Caki2 (cell line): ENCODE measurements at places on chromosomes 3 and 15.

DNA sequence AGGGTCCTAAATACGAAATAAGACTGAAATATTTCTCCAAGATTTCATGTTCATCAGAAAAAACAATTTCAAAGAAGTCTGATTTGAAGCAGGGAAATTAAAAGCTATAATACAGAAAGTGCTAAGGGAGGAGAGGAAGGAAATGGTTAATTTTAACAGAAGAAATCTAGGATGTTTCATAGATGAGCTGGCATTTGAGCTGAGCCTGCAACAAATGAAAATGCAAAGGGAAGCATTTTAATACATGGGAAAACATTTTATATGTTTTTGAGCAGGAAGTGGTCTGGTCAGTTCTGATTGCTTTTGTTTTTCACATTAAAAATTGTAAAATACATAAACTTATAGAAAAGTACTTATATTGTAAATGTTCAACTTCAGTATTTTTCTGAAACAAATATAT is 17.2 kb upstream of the RAP2B start:
- no peak for DNase-seq

- no peak for DNase-seq
Measured at GRCh38 chr3:165827883-165828282, 9.3 kb downstream of the BCHE start.

GRCh38 chr3:194761384-194761783 is 75.7 kb downstream of the FAM43A start:
- no peak for DNase-seq

GRCh38 chr3:133124511-133124910 is 86.3 kb downstream of the TMEM108 start:
- no peak for DNase-seq

DNA sequence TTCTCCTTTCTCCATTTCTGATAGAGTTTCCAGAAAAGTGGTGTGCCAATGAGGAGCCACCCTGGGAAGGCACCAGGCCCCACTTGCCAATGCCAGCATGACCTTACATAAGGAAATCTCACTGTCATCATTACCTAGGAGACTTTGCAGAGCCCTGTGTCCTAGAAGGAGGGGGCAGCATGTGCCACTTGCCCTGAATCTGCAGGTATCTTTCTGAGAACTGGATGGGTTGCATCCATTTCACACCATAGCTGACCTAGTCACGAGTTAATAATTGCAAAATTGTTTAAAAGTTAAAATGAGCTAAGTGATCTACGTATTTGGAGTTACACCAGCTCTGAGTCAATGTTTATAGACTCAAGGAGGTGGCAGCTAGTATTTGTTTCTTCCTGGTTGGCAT is 14.3 kb downstream of the CA12 start:
- DNase-seq = peak; percentile 92

DNA sequence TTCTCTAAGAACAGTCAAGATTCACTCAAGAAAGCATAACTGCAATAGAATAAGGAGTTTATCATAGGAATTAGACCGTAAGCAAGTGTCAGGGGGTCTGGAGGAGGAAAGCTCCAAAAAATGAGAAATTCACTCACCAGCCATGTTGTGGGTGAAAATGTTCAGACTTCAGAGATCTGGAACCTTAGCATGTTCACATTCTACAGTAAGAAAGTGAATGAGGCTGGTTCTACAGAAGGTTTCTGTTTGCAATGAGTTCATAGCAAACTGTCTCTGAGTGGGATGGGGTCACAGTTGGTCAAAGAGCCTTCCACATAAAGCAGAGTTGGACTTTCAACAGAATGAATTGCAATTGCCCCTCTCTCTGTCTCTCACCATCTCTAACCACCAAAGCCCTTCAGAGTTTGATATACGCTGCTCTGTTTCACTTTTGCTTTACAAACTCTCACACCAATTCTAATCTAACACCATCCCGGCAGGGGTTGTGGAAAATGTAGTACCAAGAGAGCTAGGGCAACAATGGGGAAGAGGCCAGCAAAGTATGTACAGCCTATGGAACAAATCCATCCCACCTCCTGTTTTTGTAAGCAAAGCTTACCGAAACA is 581.8 kb upstream of the UBE2E2 start:
- DNase-seq = no peak

DNA sequence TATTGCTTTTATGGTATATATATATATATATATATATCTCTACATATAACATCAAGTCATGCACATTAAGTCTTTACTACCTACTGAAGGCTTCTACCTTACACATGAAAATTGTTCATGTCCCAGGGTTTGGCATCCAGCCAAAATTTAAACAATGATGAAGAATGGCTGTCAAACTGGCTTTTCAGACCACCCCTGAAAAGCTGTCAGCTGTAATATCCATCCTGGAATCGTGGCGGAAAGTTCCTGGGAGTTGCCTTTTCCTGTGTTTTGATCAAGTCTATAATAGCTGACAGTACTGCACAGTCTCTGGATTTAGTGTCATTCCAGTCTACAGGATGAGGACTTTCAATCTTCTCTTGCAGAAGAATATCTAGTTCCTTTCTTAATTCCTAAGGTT is 48.3 kb downstream of the DHX36 start:
- no peak for DNase-seq

GRCh38 chr3:160133757-160134156 is 91.5 kb upstream of the C3orf80 start:
- DNase-seq = peak; percentile 84

- no peak for DNase-seq
Measured at GRCh38 chr3:933326-933725, 159.5 kb upstream of the CNTN6 start.

GRCh38 chr3:52233968-52234367 is 5.0 kb downstream of the TWF2 start:
- DNase-seq = no peak

GRCh38 chr15:58760385-58761009 is 10.6 kb upstream of the MINDY2 start:
- DNase-seq = no peak

DNA sequence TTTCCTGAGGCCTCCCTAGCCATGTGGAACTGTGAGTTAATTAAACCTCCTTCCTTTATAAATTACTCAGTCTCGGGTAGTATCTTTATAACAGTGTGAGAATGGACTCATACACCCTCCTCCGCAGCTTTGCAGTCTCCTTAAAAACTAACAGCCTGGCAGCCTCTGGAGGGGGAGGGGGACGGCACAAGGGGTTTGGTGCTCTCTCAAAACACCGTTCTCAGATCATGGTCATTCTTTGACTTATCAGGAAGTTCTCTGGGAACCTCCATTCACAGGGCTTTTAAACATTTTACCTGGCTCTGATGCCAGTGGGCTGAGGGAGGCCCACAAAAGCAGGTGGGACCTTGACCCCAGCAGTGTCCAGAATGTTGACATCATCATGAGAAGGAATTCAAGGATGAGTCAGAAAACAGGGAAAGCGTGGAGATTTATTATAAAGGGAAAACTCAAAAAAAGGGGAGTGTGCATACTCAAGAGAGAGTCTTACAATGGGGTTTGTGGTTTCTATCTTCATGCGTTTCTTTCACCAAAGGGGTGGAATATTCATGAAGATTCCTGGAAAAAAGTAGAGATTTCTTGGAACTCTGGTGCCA is 43.9 kb downstream of the ONECUT1 start:
- no peak for DNase-seq

GRCh38 chr3:106616556-106616955 is 747.7 kb upstream of the CBLB start:
- no peak for DNase-seq

DNA sequence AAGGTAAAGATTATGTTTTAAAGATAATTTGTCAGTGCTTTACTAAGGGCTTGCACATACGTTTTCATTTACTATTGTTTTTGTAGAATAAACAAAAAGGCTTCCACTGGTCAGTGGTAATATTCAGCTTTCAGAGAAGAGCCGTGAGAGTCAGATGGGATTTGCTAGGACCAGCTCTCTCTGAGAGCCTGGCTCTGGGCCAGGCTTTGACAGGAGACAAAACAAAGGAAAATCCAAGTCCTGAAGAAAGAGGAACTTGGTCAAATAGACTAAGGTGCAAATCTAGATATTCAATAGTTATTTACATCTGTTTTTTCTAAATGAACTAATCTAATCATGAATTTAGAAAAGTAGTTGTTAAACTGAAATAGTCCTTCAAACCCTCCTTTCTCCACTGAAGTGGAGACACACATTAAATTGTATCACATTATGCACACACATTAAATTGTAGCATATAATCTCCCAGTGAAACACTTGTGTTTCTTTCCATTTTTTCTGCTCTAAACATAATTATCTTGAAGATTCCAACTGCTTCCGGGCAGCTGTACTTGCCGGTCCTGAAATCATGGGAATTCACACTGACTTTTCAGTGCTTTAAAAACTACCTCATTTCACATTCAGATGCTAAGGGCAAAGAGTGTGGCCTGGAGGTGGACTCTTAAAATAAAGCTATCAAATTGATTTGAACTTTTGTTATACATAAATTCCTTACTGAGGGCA is 55.1 kb upstream of the FILIP1L start:
- no peak for DNase-seq

DNA sequence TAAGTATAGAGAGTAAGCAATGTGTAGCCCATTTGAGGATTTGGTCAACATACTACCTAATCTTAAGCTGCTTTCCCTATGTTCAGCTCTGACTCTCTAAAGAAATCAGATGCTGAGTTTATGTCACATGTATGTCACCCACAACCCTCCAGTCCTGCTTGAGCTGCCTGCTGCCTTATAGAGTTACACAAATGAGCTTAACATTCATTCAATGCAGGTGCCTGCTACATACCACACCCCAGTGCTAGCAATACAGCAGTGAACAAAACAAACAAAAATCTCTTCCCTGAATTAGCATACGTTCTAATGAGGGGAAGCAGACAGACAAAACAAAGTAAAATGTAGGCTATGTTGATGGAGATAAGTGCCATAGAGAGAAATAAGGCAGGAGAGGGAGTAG is 93.0 kb downstream of the HHLA2 start:
- no peak for DNase-seq

GRCh38 chr15:73952913-73953750 is 26.9 kb downstream of the LOXL1 start:
- DNase-seq = no peak

GRCh38 chr3:169781209-169781855 is 8.1 kb downstream of the MYNN start:
- DNase-seq = no peak

- DNase-seq = peak; percentile 10
Measured at GRCh38 chr3:64355401-64355807, 130.1 kb upstream of the PRICKLE2 start.

- no peak for DNase-seq
Measured at GRCh38 chr3:65550137-65550536, 488.6 kb downstream of the MAGI1 start.

DNA sequence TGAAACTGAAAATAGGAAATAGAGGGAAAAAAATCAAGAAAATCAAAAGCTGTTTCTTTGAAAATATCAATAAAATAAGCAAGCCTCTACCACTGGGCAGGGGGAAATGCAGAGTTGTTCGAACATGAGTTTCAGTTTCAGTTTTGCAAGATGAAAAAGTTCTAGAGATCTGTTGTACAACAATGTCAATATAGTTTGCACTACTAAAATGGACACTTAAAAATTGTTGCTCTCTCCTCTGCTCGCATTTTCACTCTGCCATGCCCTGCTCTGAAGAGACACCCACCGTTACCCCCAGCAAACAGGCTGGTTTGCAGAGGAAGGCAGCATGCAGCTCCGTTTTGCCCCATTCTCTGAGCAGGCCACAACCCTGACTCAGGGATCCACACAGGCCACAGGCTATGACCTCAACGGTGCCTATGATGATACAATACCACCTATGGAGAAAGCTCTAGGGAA is 64.5 kb downstream of the ZNF148 start:
- DNase-seq = no peak

GRCh38 chr3:32238453-32239306 is at the start of gene CMTM8:
CMTM8 (plus strand) TSS chr3:32238680; CDS start chr3:32238973, 293 bp downstream.
- DNase-seq = peak; percentile 42

GRCh38 chr3:134795746-134796280 is 753 bp downstream of the EPHB1 start:
- peak; percentile 51 for DNase-seq

DNA sequence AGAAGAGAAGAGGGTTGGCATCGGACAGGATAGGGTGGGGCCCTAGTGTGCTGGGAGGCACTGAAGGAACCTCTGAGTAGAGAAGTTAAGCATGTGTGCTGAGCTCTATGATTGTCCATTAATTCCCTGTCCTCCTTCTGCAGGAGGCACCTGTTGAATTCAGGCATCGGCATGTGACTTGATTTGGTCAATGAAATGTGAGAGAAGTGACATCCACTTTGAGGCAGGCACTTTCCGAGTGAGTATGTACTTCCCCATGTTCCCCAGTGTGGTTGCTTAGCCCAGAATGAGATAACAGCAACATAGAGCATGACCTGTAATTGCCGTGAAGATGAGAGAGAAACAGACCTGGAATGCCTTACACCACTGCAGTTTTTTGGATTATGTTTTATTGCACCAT is 224.8 kb downstream of the RPLP1 start:
- no peak for DNase-seq

DNA sequence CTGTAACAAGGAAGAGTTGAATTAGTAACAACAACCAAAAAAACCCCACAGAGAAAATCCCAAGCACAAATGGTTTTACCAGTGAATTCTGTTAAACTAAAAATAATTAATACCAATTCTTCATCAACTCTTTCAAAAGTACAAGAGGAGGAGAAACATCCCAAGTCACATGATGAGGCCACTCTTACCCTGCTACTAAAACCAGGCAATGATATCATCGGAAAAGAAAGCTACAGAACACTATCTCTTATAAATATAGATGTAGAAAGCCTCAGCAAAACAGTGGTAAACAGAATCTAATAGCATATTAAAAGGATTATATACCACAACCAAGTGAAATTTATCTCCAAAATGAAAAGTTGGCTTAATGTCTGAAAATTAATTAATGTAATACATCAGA is 168.1 kb upstream of the SLCO3A1 start:
- no peak for DNase-seq

DNA sequence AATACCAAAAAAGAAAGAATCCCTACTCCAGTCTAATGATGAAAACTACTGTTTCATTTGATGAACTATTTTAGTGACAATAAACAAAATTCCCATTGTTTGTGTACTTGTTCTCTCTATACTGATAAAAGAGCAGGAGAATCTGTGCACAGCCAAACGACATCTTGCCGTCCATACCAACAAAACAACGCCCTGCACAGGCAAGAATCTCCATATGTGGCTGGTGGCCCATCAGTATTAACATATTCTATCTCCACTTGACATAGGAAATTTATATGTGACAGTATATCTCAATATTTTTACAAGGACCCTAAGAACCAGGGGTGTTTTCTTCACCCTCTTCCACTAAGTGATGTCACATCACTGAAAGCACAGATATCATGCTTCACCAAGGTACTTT is 279.5 kb downstream of the ULK4 start:
- DNase-seq = no peak
